GM12878 (cell line): ENCODE measurements at places on chromosomes 11 and 22. TPM values are rescaled to one million over a fixed set of nuclear protein-coding genes. Genes with fewer than 3 reads are reported as not detected.
A peak's percentile ranks its signal among the peaks of the same experiment; 100 is the strongest.

GRCh38 chr11:113647856-113648255, 58.3 kb downstream of the TMPRSS5 start:
- H3K36me3 ChIP-seq, result no peaks in the 10 kb centered on the region
- H3K27ac ChIP-seq, result no peak overlapping the region
- no peaks in the 10 kb centered on the region for H3K4me1 ChIP-seq

- H3K27ac ChIP-seq, result no peak overlapping the region
- no peaks in the 10 kb centered on the region for H3K4me1 ChIP-seq
- DNase-seq, result no peak
- no peaks in the 10 kb centered on the region for H3K36me3 ChIP-seq
- no peak overlapping the region for H3K4me3 ChIP-seq
Observed at GRCh38 chr11:22467248-22467647, 129.1 kb downstream of the SLC17A6 start.

The SHISAL1 gene
- not detected in 2 replicates for total RNA-seq

The SUSD2 gene
- 0.11 and 0.31 TPM in 2 replicates for total RNA-seq

DNA sequence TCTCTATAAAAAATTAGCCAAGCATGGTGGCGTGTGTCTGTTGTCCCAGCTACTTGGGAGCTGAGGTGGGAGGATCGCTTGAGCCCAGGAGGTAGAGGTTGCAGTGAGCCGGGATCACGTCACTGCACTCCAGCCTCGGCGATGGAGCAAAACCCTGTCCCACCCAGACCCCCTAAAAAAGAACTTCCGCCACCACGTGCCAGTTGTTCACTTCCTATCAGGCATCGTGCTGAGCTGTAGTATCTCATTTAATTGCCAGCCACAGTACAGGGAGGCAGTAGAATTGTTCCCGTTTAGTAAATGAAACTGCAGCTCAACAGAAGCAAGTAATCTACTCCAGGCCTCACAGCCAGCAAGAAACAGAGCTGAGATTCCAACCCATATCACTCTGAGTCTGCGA, 3.0 kb upstream of the TMEM132A start:
- H3K4me3 ChIP-seq, result no peak overlapping the region
- H3K4me1 ChIP-seq, result peaks cover 40% of the 10 kb centered on the region

GRCh38 chr22:18119409-18120110, 9.0 kb downstream of the TUBA8 start:
- H3K4me1 ChIP-seq, result peaks cover 5% of the 10 kb centered on the region
- H3K27me3 ChIP-seq, result no peaks in the 10 kb centered on the region
- no peak overlapping the region for H3K4me3 ChIP-seq
- H3K36me3 ChIP-seq, result peaks cover 6% of the 10 kb centered on the region
- no peak for DNase-seq
- H3K27ac ChIP-seq, result no peak overlapping the region

DNA sequence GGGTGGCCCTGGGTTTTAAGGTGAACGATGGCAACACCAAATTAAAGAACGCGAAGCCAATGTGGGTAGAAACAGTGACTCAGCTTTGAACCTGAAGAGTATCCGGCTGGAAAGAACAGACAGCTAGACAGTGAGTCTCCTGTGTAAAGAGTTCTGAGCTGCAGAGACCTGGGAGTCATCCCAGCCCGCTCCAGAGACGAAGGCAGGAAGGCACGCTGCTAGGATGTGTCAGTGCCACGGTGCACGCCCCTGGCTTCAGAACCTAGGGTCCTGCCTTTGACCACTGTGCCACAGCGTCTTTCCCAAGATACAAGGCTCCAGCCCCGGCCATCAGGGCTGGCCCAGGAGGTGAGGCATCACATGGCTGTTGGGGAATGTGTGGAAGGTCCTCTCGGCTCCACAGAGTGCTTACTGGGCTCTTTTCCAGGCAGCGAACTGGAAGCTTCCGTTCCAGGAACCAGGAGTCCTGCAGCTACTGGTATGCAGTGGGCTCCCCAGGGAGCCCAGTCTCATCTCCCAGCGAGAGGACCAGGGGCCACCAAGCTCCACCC, 29.9 kb downstream of the LRFN4 start:
- H3K27me3 ChIP-seq, result no peaks in the 10 kb centered on the region
- H3K4me3 ChIP-seq, result no peak overlapping the region
- peaks cover 5% of the 10 kb centered on the region; the same call in 1 of the 2 replicates for H3K4me1 ChIP-seq

- H3K4me1 ChIP-seq, result no peaks in the 10 kb centered on the region
- no peak overlapping the region for H3K4me3 ChIP-seq
- H3K27me3 ChIP-seq, result no peaks in the 10 kb centered on the region
- H3K36me3 ChIP-seq, result peaks cover 2% of the 10 kb centered on the region
Observed at GRCh38 chr22:45819305-45819704, 147.7 kb downstream of the ATXN10 start.

DNA sequence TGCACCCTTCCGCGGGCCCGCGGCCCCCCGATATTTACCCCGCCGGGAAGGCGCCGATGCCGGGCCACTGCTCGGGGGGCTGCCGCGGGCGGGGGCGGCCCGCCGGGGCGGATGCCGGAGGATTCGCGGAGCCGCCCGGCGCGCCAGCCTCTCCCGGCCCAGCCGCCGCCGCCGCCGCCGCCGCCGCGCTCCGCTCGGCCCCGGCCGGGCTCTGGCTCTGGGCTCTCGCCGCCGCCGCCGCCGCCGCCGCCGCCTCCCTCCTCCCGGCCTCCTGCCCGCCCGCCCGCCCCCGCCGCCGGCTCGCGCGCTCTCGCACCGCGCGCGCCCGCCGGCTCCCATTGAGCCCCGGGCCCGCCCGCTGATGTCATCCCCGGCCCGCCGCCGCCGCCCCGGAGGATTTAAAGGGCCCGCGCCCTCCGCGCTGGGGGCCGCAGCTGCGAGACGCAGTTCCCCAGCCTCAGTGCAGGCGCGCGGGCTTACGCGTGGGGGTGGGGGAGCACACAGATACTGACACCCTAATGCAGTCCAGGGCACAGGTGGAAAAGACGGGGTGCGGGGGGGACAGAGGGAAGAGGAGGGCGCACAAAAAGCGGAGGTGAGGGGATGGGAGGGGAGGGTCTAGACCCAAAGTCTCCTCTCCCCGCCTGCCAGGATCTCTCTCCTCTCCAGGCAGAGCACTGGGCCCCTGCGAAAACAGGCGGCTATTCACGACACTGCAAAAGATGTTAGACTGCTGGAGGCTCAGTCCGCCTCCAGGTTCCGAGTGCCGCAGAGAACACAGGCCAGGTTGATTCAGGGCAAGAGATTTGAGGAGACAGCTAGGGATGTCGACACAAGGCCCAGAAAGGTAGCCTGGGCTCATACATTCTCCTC, at the start of gene CSNK1E:
Gene CSNK1E, minus strand, starts transcription at position 312 of the 873 bp plus-strand sequence. CDS start 3,276 bp downstream, outside the sequence.
- H3K36me3 ChIP-seq, result peaks cover 2% of the 10 kb centered on the region; the same call in 1 of the 2 replicates
- no peak for DNase-seq
- H3K4me1 ChIP-seq, result peaks cover 32% of the 10 kb centered on the region

GRCh38 chr22:23583836-23584235, 3.7 kb upstream of the IGLL1 start:
- H3K4me1 ChIP-seq, result no peaks in the 10 kb centered on the region
- H3K36me3 ChIP-seq, result no peaks in the 10 kb centered on the region
- H3K27ac ChIP-seq, result no peak overlapping the region
- no peak for DNase-seq

The GAS2 gene
- 23.8 and 29.2 TPM in 2 replicates for total RNA-seq

GRCh38 chr11:118621071-118621783, 13.8 kb downstream of the PHLDB1 start:
- no peak for DNase-seq
- no peak overlapping the region for H3K4me3 ChIP-seq
- no peaks in the 10 kb centered on the region for H3K4me1 ChIP-seq
- no peak overlapping the region for H3K27ac ChIP-seq

- H3K4me3 ChIP-seq, result peak overlapping the region; percentile 61; the same call in 1 of the 2 replicates
- H3K36me3 ChIP-seq, result peaks cover 3% of the 10 kb centered on the region
- H3K4me1 ChIP-seq, result no peaks in the 10 kb centered on the region; the same call in 1 of the 2 replicates
- no peaks in the 10 kb centered on the region for H3K27me3 ChIP-seq
- DNase-seq, result no peak
Observed at GRCh38 chr11:34056672-34057071, 5.1 kb downstream of the CAPRIN1 start.

DNA sequence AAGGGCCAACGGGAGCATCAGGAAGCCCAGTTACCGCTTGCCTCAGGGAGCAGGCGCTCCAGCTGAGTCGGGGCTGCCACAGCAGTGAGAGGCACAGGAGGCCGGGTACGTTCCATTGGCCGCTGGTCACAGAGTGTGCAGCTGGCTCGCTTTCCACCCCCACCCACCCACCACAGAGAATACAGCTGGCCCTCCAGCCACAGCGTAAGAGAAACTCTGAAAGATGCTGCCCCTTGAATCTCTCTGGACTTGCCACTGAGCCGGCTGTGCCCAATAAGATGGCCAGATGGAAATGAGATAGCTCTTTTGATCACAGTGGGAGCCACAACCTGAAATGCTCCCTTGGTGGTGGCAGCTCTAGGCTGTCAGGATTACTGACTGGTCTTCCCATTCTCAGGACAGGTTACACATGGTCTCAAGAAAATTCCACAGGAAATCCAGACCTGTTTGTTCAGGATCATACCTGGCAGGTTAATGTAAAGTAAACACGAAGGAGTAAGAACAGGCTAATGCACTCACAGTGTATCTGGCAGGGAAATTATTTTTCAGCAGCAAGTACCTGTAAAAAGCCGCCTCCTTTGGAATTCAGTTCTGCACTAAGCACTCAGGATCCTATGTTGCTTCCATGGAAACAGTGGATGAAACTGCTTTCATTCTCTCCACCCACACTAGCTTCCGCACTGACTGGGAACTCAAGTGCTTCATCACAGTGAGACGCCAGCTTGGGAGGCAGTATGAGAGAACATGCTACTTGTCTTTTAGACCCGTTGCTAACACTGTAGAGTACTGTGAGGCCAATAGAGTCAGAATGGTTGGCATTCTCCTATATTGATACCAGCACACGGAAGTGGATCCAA, 16.5 kb downstream of the SIAE start:
- H3K27me3 ChIP-seq, result no peaks in the 10 kb centered on the region
- H3K4me1 ChIP-seq, result no peaks in the 10 kb centered on the region
- no peak for DNase-seq
- no peak overlapping the region for H3K4me3 ChIP-seq

GRCh38 chr22:30697975-30698374, 3.3 kb downstream of the OSBP2 start:
- no peak for DNase-seq
- no peak overlapping the region for H3K4me3 ChIP-seq
- no peaks in the 10 kb centered on the region for H3K36me3 ChIP-seq
- no peaks in the 10 kb centered on the region for H3K27me3 ChIP-seq
- H3K27ac ChIP-seq, result no peak overlapping the region

The C22orf31 gene
- total RNA-seq, result not detected in 2 replicates

The KCNJ11 gene
- 0.11 and 0.56 TPM in 2 replicates for total RNA-seq

DNA sequence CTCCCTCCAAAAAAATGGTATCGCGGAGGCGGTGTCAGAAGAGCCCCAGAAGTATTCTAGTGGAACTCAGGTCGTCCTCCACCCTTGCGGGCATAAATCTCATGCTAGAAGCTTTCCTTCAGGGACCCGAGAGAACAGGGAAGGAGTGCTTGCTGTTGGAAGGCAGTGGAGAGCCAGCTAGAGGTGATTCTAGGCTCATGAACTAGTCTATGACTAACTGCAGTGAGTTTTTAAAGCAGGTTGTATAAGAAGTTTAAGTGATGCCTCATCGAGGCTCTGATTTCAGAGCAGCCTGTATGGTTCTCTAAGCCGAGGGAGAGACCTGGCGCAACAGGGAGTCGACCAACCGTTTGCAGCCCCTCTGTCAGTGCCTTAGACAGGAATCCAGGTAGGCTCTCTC, 85.7 kb downstream of the TBC1D22A start:
- H3K27ac ChIP-seq, result no peak overlapping the region
- H3K36me3 ChIP-seq, result peaks cover 20% of the 10 kb centered on the region
- no peak overlapping the region for H3K4me3 ChIP-seq
- no peaks in the 10 kb centered on the region for H3K4me1 ChIP-seq

The FJX1 gene
- 25.9 and 26.1 TPM in 2 replicates for total RNA-seq

GRCh38 chr22:19733755-19734154, 10.4 kb downstream of the GP1BB start:
- no peaks in the 10 kb centered on the region for H3K36me3 ChIP-seq
- no peaks in the 10 kb centered on the region for H3K4me1 ChIP-seq
- no peaks in the 10 kb centered on the region for H3K27me3 ChIP-seq
- no peak for DNase-seq
- no peak overlapping the region for H3K27ac ChIP-seq

The HBG1 gene
- 1.9 and 2.2 TPM in 2 replicates for total RNA-seq

DNA sequence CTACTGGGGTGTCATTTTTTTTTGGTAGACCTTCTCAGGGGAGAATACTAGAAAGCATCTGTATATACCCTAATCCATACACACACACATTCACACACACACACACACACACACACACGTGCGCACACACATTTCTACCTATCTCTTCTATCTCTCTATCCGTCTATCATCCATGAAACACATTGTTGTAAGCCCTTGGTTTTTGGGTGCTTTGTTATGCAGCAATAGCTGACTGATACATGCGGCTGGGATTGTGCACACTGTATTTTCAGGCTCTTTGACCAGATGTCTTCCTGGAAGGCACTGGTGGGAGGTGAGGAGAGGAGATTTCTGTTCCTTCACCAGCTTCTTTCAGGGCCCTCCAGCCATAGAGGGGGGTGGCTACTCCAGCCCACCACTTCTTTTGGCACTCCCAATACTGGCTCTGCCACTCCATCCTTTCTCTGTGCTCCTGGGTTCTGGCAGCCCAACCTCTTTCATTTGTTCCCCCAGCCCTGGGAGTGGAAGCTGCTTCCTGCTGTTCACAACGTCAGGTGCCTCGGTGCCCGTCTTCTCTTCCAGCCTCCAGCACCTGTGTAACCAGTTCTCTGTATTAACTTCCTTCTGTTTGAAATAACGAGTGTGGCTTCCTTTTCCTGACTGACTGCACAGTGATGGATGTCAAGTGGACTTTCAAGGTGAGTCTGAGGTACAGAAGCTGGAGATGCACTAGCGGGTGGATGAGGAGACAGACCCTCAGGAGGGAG, 12.4 kb upstream of the MUC2 start:
- no peaks in the 10 kb centered on the region for H3K36me3 ChIP-seq
- no peak for DNase-seq
- H3K27me3 ChIP-seq, result no peaks in the 10 kb centered on the region
- no peak overlapping the region for H3K27ac ChIP-seq
- H3K4me1 ChIP-seq, result no peaks in the 10 kb centered on the region

- H3K36me3 ChIP-seq, result no peaks in the 10 kb centered on the region
- peaks cover 2% of the 10 kb centered on the region; the same call in 1 of the 2 replicates for H3K27me3 ChIP-seq
- no peak overlapping the region for H3K4me3 ChIP-seq
Observed at GRCh38 chr22:32846780-32847491, 45.4 kb downstream of the TIMP3 start.

The GGT5 gene
- not detected in 2 replicates for total RNA-seq

The RASD2 gene
- total RNA-seq, result not detected in 2 replicates
